Nasal cavity respiratory epithelium epithelial cell of viscerocranial mucosa (primary cell): ENCODE measurements at places on chromosomes 4 and X. TPM values are rescaled to one million over a fixed set of nuclear protein-coding genes. Genes with fewer than 3 reads are reported as not detected.

Gene GCNA
- 1.4 and 1.9 TPM in 2 replicates for total RNA-seq

Gene WWC2
- 8.9 and 27.2 TPM in 2 replicates for total RNA-seq

Gene GALNTL6
- under 0.01 TPM in 1 of 2 replicates, not detected in the other for total RNA-seq

Gene SNCA
- total RNA-seq = 25.6 and 34.8 TPM in 2 replicates

Gene ADH1B
- not detected in 2 replicates for total RNA-seq

Gene F8A1
- total RNA-seq = 1.4 and 3.1 TPM in 2 replicates

Gene BEX3
- total RNA-seq = 92.6 and 160 TPM in 2 replicates

Gene SATL1
- total RNA-seq = under 0.01 TPM in 1 of 2 replicates, not detected in the other
